ENCODE measurements at places on chromosomes 6 and 20.

DNA sequence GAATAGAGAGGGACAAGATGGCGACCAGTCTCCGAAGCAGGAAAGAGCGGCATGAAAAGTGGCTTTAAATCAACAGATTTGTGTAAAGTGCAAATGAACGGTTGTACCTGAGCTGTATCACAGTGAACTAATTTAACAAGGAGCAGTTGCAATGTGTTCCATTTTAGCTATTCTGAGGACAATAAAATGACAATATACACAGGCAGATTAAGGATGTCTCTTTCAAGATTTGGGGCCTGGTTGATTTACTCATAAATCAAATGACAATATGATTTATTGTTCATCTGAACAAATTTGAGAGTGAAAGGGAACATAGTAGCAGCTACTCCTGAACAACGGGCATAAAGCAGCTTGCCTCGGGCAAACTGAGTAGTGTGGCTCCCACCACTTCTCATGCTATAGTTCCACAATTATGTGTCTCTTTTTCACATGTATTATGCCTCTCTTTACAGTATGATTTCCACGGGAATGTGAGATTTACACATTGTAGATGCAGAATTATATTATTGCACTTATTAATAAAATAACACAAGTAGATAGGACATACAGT is 204.1 kb upstream of the AGPAT4 start:
- DNase-seq = no peak

DNA sequence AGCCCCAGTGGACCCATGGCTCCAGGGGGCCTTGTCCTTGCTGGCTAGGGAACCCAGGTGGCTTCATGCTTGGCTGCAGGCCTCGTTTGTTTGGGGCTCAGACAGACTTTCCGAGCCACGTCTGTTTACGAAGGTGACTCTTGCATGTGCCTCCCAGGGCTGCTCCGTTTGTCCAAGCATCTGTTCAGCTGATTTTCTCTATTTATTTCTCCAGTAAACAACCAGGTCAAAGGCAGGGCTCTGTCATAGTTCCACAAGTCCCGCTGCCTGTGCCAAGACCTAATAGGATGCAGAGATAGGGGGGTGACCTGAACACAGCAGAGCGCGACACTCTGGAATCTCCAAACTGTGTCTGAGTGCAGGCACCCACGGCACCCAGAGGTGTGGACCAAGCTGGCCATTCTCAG is 12.8 kb upstream of the SPO11 start:
- DNase-seq = no peak

GRCh38 chr6:111552958-111553357 is 52.7 kb downstream of the TRAF3IP2 start:
- no peak for DNase-seq

GRCh38 chr20:5642155-5642981 is 107.8 kb upstream of the SHLD1 start:
- peak; percentile 86 for DNase-seq

GRCh38 chr20:61762167-61762710 is 303.4 kb downstream of the TAF4 start:
- no peak for DNase-seq

DNA sequence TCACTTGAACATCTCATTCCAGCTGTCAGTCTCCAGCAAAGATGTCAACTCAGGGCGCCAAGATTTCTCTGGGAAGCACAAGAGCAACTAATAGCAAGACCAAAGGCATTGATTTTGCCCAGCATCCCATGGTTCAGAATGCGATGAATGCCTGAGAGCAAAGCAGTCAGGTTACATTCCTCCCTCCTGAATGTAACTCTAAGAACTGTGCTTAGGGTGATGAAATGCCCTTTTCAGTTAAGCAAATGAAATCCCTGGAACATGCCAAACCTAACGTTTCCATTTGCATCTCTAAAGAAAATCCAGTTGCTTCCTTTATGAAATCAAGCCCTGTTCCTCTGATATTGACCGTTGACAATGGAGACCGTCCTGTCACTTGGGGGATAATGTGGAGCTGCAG is 224.0 kb upstream of the PLN start:
- no peak for DNase-seq

DNA sequence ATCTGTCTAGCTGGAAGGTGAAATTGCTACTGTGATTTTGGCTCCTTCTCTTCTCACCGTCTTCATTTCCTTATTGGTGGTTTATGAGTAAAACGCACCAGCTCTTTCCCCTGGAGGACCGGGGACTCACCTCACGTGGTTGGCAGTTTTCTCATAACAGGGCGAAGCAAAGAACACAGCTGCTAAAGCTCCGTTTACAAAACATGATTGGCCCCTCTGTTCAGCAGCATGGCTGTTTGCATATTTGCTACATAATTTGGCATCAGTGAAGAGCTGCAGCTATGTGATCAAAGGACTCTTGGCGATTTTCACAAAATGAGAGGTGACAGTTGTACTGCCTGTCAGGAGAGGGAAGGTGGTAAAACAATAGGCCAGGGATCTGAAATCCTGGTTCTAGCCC is 20.5 kb upstream of the TMEM181 start:
- no peak for DNase-seq

- DNase-seq = no peak
Measured at GRCh38 chr6:169604076-169604475, 97.8 kb downstream of the WDR27 start.

- DNase-seq = no peak
Measured at GRCh38 chr20:47501116-47501481, 588 bp upstream of the NCOA3 start.

- DNase-seq = no peak
Measured at GRCh38 chr6:110946498-110946897, 12.0 kb upstream of the GTF3C6 start.

GRCh38 chr20:10369723-10370090 is 64.3 kb downstream of the MKKS start:
- no peak for DNase-seq

GRCh38 chr20:62001178-62001715 is 64.4 kb downstream of the TAF4 start:
- DNase-seq = no peak

GRCh38 chr6:165497472-165497871 is 165.6 kb downstream of the PDE10A start:
- DNase-seq = no peak

- no peak for DNase-seq
Measured at GRCh38 chr6:132446141-132446854, 45.0 kb upstream of the MOXD1 start.

DNA sequence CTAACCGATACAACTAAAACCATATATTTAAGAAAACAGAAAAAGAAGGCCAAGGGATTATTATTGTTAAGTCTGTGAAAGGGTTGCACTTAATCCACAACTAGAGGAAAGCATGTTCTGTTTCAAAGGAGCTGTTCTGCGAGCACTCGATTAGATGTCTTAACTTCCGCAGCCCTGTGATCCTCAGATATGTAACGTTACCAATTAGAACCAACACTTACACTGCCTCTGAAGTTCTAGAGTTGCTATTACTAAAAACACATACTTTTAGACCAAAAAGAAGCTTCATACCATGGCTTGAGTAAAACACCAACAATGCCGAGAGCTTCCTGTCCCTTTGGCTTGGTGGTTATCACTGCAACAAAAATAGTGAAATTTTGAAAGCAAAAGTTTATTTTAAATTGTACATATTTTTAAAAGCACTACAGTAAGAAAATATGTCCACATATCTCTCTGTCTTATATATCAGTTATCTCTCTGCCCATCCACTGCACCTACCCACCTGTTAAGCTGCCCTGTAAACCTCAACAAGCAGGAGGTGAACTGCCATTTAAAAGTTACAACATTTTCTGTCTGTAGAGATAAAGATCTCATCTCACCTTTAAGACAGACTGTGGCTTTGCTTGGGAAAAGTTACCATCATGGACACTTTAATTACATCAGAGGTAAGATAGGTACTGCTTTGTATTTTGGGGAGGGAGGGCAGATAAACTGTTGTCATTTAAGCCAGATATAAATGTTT is 7.1 kb upstream of the DUSP22 start:
- DNase-seq = no peak

GRCh38 chr6:5514353-5514752 is 253.0 kb downstream of the FARS2 start:
- no peak for DNase-seq

Measured in AML-193 (cell line).